Hematopoietic multipotent progenitor cell treated with erythropoietin and hydrocortisone succinate and interleukin-3 and kit ligand, for 8 days (in vitro differentiated cells): ENCODE measurements at places on chromosomes 11 and 22.

DNA sequence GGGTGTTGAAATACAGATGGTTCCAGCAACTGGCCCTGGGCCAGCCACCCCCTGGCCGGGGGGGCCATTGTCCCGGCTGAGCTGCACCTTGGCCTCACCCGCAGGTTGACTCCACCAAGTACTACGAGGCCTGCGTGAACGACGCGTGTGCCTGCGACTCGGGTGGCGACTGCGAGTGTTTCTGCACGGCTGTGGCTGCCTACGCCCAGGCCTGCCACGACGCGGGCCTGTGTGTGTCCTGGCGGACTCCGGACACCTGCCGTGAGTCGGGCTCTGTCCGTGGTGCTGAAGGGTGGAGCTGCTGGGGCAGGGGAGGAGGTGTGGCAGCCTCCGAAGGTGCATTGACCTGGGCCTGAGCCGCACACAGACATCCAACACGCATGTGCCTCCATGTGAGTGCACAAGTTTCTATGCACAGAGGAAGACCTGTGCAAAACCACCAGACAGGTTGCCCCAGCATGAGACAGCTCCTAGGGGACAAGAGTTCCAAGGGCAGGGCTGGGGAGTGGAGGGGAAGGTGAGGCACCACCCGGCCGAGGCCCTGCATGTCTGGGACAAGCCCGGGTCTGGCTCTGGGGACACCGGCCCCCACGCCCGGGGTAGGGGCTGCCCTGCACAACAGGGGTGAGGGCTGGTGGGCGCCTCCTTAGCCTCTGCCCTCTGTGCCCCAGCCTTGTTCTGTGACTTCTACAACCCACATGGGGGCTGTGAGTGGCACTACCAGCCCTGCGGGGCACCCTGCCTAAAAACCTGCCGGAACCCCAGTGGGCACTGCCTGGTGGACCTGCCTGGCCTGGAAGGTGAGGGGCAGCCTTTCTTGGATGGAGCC lies 16.1 kb downstream of the MUC5B start:
- no peak for DNase-seq

- DNase-seq = peak; percentile 77
Measured at GRCh38 chr11:61969838-61970662, 2.6 kb upstream of the FTH1 start.

- DNase-seq = no peak
Measured at GRCh38 chr22:39949964-39950737, 10.0 kb upstream of the TMA7B start.

GRCh38 chr22:45777046-45777851 lies 105.6 kb downstream of the ATXN10 start:
- no peak for DNase-seq

DNA sequence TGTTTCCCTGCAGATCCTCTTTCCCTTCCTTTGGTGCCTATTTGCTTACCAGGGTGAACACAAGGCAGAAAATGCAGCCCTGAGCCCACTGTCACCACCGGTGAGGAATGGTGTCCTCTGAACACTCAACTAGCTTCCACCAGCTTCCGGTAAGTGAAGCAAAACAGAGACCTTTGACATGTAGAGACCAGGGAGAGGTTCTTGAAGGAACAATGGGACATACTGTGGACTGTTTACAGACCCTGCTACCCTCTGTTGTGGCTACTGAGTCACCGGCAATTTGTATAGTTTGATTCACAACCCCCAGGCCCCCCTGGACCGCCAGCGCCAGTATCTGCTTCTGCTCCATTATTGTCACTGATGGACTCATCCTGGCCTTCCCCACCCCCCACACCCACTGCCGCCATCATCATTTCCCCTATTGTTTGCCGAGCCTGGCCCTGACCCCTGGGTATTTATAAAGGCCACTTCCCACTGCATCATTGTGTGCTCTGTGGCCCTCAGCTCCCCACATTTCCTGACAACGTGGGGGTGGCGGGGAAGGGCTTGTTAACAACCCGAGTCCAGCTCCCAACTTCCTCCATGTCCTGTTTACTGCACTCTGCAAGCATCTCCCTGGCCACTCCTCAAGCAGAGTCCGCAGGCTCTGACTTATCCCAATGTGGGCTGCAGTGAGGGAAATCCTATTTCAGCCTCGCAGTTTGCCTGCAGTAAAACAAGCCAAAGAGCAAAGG lies 252.9 kb downstream of the ETS1 start:
- DNase-seq = no peak

DNA sequence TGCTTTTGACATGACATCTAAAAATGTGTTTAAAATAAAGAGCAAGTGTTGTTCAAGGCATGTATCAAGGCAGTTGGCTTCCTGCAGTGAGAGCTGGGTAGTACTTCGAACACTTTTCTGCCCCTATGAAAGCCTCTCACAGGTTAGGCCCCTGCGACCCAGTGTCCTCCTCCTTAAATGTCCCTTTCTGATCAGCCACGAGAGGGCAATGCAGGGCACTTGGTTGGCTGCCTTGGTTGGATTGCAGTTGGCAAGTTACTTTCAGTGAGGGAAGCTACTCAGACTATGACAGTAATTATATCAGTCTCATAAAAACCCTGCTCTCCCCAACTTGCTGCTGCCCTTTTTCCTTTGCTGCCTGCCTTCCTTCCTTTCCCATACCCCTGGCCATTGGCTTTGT lies 743.8 kb downstream of the NTM start:
- peak; percentile 24 for DNase-seq

GRCh38 chr22:31944700-31945442 lies 536 bp downstream of the YWHAH start:
- DNase-seq = peak; percentile 30

DNA sequence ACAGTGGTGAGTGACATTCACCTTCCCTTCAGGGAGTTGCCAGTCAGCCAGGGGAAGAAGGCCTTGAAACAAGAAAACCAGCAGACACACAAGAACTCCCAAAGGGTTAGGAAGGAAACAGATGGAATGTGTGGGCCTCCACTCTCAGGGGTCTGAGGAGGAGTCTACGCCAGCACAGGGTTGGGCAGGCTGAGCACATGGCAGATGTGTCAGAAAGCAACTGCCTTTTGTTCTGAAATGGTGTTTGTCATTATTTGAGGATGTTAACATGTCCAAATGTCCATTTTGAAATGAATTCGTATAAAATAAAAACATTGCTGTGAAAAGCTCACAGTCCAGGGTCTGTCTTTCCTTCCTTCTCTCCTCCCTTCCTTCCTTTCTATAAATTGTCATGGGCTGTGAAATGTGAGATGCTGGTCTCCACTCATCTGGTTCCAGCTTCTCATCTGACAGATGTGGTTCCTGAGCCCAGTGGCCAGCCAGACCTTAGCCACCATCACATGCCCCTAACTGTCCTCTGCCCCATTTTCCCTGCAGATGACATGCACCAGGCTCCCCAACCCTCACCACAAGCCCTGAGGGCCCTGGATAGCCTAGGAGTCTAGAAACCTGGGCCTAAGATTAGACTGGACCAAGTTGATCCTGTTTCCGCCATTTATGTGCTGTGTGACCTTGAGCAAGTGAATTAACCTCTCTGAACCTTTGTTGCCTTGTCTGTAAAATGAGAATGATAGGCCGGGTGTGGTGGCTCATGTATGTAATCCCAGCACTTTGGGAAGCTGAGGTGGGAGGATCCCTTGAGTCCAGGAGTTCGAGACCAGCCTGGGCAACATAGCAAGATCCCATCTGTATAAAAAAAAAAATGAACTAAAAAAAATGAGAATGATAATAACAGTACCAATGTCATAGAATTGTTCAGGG lies 56.2 kb upstream of the CRYBB3 start:
- DNase-seq = no peak

DNA sequence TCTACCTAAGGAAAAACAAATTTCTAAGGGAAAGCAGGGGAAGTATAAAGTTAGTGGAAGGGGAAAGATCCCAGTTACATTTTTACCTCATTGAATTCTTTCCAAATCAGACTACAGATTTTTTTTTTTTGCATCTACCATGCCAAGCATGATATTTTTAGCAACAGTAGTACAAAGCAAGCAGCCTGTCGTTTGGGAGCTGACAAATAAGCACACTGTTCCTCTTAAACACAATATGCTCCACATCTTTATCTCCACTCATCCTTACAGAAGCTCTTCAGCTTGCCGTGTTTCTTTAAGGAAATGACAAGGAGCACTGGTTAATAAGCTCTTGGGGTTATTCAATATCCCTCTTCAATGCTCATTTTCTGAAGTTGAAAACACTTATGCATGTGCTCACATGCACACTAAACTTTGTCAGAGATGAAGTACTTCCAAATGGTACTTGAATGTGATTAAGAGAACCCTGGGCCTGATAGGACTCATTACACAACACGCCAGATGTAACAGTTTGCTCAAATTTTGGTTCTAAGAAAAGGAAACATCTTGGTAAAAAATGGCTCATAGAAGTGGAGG lies 53.8 kb downstream of the PAX6 start:
- DNase-seq = no peak

GRCh38 chr11:85752890-85753581 lies 57.9 kb downstream of the SYTL2 start:
- DNase-seq = peak; percentile 70

GRCh38 chr11:40642284-40642683 lies 817.2 kb downstream of the LRRC4C start:
- DNase-seq = no peak

GRCh38 chr22:42721045-42721434 lies 370 bp upstream of the A4GALT start:
- peak; percentile 47 for DNase-seq

DNA sequence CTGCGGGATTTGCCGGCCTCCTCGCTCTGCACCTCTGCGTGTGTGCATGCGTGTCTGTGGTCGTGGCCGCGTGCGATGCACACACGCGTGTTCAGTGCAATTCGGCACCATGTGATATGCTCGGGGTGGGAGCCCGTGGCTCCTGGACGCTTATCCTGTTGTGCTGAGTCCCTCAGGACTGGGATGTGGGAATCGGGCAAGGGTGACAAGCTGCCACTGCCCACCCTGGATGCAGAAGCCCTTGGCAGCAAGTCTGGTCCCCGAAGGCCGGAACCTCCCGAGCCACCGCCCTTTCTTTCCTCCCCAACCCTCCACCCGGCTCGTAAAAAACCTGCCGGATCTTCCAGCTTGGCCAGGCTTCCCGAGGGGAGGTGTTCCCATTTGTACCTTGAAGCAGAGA lies 128.2 kb downstream of the PHF21B start:
- DNase-seq = no peak

- peak; percentile 35 for DNase-seq
Measured at GRCh38 chr11:62124186-62125113, 639 bp downstream of the INCENP start.

- DNase-seq = no peak
Measured at GRCh38 chr11:35787626-35788025, 125.1 kb downstream of the TRIM44 start.

DNA sequence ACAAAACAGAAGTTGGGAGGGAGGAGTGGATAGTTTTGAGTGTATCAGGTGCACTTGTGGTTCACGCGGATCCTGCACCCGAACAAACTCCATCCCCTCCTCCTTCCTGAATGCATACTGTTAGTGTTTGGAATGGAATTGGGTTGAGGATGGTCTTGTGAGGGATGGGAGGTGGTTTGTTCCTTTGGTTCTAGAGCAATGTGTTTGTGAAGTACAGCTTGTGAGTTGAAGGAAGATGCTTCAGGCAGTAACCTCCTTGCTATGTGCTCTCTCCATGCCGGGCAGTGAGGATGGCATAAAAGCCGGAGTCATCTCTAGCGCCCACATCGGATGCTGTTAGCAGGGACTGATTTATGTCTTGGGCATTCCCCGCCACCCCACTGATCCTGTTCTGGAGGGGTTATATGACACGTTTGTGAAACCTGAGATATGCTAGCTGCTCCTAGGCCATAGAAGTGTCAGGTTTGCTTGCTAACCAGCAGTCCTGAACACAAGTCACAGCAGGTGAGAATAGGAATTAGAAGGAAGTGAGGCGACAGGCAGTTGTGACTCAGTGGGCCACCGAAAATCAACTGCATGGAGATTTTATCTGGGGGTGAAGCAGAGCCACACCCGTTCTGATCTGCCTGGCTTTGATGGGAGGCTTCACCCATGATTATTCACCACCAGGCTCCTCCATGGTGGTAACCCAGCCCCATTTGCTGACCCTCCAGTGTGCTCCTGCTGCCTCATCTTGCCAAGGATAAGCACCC lies 2.2 kb downstream of the BCR start:
- DNase-seq = peak; percentile 48

GRCh38 chr11:65766535-65766934 lies 14.2 kb downstream of the AP5B1 start:
- peak; percentile 24 for DNase-seq

GRCh38 chr11:133508468-133508867 lies 23.8 kb downstream of the OPCML start:
- no peak for DNase-seq

DNA sequence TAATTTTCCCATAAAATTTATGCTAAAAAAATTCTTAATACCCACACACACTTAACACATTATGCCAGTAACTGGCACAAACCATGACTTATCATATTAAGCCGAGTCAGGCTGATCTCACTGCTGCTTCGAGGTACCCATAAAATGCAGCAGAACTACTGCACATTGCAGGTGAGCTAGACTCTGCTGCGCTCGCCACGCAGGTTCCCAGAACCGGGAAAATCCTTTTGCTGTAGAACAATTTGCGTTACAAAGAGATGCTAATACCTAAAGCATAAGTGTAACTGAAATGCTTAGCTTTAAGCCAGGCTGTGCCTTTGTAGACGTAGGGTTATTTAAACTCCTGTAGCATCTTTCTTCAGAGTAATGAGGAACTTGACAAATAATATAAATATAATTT lies 200.3 kb downstream of the MSANTD4 start:
- DNase-seq = no peak

DNA sequence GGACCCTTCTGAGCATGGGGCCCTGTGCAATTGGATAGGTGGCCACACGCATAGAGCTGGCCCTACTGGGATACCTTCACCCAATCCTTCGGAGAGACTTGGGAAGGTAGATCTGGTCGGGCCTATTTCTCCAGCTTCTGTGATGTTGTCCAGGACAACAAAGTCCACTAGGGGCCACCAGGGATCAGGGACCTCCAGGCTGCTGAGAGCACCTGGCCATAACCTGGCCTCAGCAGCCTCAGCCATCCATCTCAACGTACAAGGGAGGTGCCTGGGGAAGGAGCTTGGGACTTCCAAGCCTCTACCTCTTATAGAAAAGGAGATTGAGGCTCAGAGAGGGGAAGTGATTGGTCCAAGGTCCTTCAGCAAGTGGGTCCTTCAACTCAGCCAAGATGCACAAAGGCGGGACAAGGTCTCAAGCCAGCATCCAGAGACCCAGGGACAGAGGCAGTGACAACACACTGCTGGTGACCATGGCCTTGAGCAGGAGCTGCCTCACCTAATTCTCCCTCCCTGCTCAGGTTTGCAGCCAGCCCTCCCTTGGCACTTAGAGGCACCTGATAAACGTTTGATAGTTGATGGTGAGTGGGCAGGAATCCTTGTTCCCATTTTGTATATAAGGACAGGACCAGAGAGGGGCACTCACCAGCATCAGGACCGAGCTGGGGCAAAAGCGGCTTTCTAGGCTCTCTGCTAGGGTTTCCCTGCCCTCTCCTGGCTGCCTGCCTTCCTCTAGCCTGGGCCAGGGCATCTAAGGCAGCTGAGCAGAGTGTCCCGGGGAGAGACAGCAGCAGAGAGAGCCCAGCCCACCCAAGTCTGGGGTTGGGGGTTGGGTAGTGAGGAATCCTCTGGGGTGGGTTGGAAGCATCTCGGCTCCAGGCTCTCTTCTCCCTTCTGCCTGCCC lies 4.5 kb downstream of the RAC2 start:
- DNase-seq = no peak

- no peak for DNase-seq
Measured at GRCh38 chr11:19493446-19494213, 219.0 kb upstream of the NAV2 start.
